AG04449 (cell line): ENCODE measurements at places on chromosomes 7 and 10.

DNA sequence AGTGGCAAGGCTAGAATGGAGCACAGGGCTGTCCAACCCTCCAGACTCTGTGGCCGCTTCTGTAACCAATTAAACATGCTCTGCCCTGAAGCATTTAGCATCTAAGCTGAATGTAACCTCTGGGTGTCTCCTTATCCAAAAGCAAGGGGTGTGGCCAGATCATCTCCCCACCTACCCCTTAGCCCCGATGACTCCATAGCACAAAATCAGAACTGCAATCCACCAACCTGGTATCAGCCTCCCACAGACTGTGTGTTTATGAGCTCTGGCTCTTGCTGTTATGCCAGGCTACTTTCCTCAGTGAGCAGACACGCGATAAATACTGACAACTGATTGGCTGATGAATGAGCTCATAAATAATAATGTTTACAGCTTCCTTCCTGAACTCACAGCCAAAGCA lies 3.2 kb downstream of the FRMD4A start:
- DNase-seq, result no peak

DNA sequence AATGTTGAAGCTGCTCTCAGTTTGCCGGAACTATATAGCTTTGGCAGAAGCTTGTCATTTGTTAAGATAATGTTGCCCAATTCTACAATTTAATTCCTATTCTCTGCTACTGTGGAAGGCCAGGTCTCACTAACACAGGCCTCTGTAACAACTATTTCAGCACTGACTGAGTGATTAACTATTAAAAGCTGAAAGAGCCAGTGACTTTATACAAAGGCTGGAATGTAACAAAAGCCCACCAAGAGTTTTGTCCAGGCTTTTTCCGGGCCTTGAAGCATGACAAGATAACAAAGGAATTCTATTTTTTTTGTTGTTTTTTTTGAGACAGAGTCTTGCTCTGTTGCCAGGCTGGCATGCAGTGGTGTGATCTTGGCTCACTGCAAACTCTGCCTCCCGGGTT lies 795.6 kb downstream of the PHTF2 start:
- no peak for DNase-seq

DNA sequence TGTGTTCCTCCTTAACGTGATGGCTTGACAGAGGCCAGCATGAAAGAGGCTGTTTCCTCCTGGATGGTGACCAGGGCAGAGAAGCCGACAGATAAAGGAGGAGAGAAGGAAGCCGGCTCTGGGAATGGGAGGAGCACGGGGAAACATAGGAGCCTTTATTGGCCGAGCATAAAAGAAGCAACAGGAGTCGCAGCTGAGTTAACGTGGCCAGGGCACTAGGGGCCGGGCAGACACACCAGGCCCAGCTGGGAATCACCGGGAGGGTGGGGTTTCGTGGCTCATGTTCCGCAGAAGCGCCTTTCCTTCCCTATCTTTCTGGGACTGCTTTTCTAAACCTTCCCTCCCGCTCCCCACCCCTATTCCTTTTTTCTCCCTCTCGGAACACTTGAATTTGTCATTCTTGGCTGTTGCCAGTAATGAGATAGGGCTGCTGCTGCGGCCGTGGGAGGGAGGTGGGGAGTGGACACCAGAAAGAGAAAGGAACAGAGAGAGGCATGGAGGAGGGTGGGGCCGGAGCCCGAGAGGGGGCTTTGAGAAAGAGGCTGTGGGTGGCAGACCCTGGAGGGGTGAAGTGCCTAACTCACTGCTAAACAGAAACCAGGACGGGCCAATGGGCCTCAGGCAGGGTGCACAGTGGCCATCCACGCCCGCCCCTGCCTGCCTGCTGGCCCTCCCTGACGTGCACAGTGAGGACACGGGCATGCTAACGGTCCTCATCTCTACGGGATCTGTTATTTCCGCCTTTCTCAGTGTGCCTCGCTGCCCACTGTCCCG lies 65.2 kb downstream of the COL13A1 start:
- DNase-seq, result no peak

DNA sequence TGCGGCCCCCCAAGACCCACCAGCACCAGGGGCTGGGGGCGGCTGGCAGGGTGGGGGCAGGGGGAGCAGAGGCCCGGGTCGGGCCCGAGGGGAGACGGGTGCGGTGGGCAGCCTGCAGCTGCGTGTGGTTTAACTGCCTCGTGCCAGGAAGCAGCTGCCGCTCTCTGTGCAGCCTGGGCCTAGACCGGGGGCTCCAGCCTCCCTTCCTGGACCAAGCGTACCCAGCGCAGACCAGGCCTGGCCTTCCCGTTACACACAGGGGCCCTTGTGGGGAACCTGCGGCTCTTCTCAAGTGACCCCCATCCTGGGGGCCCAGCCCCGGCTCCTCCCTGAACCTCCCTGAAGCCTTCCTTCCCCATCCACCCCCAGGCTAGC lies 6.6 kb upstream of the INTS1 start:
- DNase-seq, result no peak

DNA sequence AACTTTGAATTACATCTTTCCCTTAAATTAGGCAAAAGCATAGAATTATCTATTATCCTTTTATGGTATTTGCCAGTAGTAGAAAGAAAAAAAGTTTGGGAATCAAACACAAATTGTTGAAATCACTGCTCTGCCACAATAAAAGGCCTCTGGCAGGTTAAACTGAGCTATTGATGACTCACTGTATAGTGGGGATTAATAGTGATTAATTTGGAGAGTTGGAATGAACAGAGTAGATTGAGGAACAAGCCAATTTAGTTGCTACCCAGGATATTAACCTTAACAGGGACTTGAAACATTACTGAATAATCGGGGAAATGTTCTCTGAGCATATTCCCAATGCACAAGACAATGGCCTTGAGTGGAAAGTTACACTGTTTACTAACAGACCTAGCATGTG lies 33.1 kb downstream of the MASTL start:
- DNase-seq, result no peak
